ENCODE measurements at places on chromosomes 11 and 22.
A peak's percentile ranks its signal among the peaks of the same experiment; 100 is the strongest.

DNA sequence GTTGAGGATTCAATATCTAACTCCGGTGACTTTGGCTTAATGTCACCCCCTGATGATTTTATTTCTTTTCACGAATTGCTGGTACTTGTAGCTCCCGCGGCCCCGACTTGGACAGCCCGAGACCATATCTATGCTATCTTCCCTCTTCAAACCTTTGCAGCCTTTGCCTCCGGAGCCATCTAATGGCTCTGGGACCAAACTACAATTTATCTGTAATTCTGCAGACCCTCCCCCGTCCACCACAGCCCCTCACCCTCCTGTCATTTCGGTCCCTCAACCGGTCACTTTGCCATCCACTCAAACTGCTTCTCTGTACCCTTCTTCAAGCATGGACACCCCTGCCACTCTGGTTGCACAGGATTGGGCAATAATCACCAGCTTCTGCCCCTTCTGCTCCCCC, 25.7 kb upstream of the ALDH3B2 start:
- no peak for DNase-seq

DNA sequence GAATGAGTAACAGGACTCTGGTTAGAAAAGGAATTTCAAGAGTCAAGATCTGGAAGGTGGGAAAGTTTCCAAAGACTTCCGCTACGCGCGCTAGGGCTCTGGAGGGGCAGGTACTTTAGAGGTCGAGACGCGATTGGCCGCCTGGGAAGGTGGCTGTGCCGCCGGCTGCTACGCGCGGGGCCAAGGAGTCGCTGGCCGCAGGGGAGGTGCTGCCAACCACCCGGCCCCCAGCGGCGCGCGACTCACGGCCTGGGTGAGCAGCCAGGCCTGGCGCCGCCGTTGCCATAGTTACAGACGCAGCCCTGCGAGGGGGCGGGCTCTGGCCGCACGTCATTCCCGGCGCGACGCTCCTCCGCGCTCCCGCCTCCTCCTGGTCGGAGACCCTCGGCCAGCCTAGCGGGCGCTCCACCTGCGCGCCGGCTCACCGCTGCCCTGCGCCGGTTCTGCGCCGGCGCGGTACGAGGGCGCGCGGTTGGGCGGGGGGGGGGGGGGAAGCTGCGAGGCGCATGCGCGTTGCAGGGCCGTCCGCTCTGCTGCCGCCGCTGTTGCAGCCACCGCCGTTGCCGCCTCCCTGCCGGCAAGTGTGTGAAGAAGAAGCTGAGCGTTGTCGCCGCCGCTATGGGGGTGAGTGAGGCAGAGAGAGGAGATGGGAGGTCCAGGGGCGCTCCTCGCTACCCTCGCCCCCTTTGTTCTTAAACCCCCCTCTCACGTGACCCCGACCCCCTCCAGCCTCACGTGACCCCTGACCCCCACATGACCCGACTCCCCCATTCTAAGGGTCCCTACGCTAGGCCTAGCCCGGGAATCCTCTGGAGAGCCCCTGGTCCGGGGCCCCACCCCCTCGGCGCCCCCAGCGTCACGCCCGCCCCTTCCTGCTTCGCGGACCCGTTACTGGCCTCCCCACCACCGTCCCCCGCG, at the start of gene NAA40:
TSS of gene NAA40 (plus strand) at position 524 of the 918 bp plus-strand sequence. CDS start at position 619, 95 bp downstream.
- peak; percentile 72 for DNase-seq

GRCh38 chr11:18987454-18988231, 48.4 kb upstream of the MRGPRX1 start:
- DNase-seq, result no peak

DNA sequence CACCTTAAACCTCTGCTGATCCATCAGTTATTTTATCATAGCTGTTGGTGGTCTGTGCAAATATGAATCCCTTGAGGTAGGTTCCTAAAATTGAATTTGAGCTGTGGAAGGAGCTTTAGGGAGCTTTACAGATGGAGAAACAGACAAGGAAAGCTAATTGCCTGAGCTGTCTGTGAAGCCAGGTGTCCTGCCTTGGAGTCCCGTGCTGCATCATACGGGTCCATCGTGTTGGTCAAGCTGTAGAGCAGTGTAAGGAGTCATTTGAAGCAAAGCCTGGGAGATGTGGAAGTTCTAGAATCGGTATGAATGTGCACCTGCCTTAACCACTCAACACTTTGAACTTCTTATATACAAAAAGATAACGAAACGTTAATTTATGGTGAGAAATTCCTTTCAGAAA, 1.0 kb downstream of the POLA2 start:
- no peak for DNase-seq

- no peak for DNase-seq
Observed at GRCh38 chr22:26406118-26406517, 22.9 kb upstream of the ASPHD2 start.

DNA sequence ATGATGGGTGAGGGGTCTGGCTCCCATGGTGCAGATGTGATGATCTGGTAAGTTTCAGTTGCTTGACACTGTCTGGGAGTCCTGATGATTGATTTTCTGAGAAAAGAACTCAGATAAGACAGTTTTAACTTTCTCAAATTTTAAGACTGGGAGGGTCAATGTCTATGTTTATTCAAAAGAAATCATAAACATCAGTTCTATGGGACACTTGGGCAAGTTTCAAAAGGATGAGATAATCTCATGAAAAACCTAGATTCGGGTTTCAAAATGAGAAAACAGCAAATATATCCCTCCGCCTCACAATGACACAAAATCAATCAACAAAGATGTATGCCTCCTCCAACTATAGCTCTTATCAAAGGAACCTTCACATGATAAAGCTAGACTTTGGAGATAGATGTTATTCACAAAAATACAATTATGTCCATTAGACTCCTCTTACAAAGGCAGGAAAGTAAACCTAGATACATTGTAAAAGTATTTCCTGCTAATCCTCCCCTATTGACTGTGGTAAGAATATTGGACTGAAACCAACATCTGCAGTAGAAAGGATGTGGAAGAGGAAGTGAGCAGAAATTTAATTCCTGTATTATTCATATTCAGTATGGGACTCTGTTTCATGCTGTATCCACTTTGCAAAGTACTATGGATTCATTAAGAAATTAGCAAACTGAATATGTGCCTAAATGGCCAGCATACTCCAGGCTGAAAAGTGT, 21.6 kb downstream of the SVIP start:
- no peak for DNase-seq

DNA sequence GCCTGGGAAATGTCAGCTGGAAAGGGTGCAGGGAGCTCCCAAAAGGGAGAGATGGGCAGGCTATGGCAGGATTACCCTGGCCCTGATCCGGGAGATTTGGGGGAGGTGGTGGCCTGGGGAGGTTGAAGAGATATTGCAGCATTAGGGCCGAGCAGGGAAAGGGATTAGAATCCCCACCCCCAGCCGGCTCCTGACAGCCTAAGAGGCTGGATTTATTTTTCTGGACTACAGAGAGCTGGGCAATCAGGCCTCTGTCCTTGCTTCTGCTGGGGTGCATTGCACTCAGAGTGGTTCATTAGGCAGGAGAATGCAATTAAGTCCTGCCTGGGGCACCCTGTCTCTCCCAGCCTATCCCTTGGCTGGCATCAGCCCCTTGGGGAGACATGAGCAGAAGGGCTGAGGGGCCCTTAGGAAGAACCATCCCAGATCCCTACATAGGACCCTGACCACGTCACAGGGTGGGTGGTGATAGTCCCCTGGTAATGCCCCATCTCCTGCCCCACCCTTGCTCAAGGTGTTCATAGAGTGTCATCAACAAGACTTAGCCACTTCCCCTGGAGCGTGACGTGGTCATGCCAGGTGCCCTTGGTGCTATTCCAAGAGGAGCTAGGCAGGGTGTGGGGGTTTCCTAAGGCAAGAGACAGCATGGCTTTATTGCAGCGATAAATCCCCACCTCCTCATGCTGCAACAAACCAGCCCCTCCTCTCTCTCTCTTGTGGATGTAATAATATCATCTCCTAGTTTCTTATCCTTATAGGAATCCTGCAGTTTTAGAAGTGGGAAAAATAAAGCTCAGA, 38.4 kb upstream of the KLHL35 start:
- DNase-seq, result no peak

DNA sequence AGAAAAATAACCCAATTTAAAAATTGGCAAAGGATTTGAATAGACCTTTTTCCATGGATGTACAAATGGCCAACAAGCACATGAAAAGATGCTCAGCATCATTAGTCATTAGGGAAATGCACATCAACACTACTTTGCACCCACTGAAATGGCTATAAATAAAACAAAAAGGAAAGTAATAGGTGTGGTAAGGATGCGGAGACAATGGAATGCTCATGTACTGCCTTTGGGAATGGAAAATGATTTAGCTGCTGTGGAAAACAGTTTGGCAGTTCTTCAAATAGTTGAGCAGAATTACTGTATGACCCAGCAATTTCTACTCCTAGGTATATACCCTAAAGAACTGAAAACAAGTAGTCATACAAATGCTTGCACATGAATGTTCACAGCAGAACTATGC, 37.4 kb downstream of the LARGE2 start:
- no peak for DNase-seq

DNA sequence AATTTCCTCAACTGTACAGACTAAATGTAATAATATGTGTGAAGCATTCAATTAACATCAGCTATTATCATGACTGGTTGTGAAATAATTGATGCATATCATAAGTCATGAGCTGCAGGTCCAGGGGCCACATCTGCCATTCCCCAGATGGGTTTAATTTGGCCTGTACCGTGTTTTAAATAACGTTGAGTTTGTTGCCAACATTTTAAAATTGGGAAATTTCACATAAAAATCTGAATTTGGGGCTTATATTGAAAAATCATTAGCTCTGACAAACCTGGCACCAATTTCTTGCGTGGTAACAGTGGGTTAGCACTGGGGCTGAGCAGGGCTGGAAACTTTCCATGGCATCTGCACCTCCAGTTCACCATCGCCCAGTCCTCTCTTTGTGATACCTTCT, 193.9 kb downstream of the SNX19 start:
- no peak for DNase-seq

GRCh38 chr11:74990941-74991340, 2.2 kb downstream of the NEU3 start:
- no peak for DNase-seq

Measured in esophagus squamous epithelium (tissue), 5 donors.